ENCODE measurements at places on chromosomes 4 and X.

GRCh38 chrX:151754047-151754429 is 19.5 kb downstream of the CNGA2 start:
- DNase-seq, result peak; percentile 53

DNA sequence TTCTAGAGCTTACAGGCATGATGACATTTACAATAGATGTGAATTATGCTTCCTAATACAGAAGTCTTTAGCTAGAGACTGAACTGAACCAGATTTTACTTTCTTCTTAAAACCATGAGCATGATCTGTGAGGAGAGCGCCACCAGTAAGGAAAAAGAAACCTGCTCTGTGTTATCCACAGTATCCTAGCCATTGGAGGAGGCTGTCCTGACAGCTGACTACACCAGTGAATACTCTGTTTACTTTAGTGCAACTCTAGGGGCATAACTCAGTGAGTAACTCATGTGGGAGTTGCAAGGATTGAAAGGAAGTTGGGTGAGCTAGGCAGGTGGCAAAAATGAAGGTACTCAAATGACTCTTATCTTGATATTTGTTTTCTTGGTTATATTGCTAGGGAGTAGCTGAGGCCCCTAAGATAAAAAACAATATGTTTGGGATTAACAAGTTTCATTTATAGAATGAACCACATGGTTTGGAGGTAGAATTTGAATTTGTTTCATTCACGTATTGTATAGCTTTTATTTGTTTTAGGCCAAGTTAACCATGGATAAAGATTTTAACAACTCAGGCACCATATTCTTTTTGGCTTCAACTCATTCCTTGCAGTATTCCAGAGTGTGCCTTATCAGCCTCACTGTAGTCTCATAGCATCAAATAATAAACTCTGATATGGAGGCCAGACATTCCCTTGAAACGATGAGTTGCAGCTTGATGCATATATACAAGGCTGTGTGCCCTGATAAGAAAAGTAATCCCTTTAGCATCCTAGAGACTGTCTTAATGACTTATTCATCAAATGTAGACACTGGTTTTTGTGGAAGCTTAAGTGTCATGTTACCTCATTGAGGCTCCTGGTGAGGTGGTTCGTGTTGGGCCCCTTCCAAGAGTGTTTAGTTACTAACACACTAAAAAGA is 2.5 kb downstream of the BMP3 start:
- no peak for DNase-seq

GRCh38 chr4:93870876-93871458 is 42.4 kb downstream of the ATOH1 start:
- no peak for DNase-seq

DNA sequence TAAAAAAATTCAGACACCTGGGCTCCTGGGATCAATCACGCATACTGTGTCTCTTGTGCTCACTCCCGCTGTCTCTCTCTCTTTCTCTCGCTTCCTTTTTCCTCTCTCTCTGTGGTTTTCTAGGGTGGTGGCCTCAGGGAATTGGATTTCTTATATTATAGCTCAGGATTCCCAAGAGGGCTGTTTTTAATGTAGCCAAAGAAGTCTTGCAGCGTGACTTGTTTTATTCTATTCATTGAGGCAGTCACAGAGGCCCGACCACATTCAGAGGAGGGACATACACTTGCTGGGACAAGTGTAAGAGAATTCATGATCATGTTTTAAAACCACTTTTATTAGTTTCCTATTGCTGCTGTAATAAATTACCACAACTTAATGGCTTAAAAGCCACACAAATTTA is 59.4 kb downstream of the HPF1 start:
- no peak for DNase-seq

DNA sequence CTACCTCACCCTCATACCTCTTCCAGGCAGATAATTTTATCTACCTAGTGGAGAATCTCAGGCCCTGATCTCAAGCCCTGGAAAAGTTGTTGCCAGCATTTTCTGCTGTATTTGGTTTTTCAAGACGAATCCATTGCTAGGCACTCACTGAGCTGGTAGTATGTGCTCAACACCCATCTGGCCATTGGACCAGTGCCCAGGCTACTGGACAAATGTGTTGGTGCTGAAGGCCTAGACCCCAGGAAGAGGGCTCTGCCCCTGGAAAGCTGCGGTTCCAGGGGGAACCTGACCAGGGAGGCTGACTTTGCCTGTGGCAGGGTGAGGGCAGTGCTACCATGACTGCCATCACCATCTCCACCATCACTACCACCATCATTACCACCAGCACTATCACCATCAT is 72.4 kb downstream of the PSAPL1 start:
- no peak for DNase-seq

GRCh38 chr4:117385526-117385925 is 300.1 kb upstream of the TRAM1L1 start:
- DNase-seq, result no peak

DNA sequence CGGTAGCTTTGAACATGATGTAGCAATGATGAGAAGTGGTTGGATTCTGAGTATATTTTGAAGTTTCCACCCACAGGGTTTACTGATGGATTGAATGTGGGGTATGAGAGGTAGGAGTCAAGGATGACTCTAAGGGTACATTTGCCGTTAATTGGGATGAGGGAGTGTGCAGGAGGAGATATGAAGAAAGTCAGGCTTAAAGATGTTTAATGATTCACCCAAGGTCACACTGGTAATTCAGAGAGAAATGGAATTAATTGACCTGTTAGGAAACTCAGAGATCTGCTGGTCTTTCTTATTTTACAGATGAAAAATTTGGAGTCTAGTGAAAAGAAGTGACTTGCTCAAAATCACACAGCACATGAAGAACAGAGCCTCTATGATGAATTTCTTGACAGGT is 390.7 kb downstream of the GBA3 start:
- DNase-seq, result no peak

DNA sequence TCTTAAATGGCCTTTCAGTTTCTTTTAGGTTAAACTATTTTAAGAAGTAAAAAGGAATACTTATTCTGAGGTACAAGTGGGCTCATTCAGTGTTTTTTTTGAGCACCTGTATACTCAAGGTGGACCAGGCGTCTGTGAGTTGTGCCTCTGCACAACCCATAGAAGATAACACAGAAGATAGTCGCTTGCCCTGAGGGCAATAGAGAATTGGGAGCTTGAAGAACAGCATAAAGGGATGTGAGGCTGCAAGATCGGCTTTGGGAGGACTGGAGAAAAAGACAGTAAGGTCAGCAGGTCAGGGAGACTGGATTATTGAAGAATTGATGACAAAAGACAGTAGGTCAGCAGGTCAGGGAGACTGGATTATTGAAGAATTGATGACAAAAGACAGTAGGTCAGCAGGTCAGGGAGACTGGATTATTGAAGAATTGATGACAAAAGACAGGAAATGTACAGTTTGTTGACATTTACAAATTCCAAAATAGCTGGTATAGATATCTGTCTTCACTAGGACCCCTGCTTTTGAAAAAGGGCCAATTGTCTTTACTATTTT is 3.1 kb downstream of the CPE start:
- DNase-seq, result no peak

- no peak for DNase-seq
Measured at GRCh38 chr4:113436360-113436759, 325.2 kb downstream of the CAMK2D start.

GRCh38 chrX:39639871-39640270 is 457.9 kb downstream of the BCOR start:
- no peak for DNase-seq

DNA sequence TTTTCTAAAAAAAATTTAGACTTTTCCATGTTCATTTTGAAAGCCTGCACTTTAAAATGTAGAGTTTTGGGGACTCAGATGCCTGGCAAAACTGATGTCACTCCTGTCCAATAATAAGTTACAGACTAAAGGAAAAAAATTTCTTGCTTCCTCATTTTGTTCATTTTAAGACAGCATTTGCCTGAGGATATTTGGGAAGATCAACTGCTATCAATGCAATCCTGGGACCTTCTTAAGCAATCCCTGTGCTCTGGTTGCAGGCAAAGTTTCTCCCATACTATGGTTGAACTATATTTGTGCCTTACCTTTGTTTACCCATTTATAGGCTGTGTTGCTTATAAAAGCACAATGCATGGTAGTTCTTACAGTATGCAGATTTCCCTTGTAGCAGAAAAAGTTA is 280.4 kb downstream of the CFAP47 start:
- no peak for DNase-seq

DNA sequence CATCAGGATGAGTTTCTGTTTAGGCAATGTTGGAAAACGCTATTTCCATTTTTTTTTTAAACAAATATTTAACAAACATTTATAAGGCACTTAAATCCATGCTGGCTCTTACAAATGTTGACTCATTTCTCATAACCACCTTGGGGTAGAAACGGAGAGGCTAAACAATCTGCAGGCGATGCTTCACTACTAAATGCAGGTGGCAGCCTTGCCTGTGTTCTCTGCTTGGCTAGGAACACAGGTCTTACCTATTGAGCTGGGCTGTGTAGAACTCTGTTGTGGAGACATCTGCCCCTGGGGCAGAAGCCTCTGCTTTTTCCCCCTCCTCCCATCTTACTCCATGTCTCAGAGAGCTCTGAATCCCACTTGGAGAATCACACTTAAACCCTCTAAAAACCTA is 1.4 kb upstream of the CXCL1 start:
- no peak for DNase-seq

DNA sequence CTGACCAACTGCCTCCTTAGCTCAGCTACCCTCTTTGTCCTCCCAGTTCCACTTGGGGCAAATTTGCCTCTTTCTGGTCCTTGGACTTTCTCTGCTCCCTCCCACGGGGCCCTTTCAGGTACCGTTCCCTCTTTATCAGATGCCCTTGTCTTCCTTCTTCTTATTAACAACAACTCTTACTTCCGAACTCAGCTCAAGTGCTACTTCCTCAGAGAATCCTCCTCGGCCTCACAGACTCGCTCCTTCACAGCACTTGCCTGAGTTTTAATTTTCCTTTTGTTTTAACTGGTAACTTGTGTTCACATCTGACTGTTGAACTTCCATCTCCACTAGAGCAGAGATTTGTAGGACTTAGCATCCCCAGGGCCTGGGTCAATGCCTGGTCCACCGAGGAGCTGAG is 85.7 kb downstream of the CLNK start:
- no peak for DNase-seq

- DNase-seq, result no peak
Measured at GRCh38 chr4:100075486-100076270, 114.6 kb downstream of the DDIT4L start.

GRCh38 chrX:30787012-30787411 is 102.0 kb downstream of the TAB3 start:
- no peak for DNase-seq

- DNase-seq, result peak; percentile 16
Measured at GRCh38 chr4:102675141-102675540, 85.6 kb downstream of the MANBA start.

DNA sequence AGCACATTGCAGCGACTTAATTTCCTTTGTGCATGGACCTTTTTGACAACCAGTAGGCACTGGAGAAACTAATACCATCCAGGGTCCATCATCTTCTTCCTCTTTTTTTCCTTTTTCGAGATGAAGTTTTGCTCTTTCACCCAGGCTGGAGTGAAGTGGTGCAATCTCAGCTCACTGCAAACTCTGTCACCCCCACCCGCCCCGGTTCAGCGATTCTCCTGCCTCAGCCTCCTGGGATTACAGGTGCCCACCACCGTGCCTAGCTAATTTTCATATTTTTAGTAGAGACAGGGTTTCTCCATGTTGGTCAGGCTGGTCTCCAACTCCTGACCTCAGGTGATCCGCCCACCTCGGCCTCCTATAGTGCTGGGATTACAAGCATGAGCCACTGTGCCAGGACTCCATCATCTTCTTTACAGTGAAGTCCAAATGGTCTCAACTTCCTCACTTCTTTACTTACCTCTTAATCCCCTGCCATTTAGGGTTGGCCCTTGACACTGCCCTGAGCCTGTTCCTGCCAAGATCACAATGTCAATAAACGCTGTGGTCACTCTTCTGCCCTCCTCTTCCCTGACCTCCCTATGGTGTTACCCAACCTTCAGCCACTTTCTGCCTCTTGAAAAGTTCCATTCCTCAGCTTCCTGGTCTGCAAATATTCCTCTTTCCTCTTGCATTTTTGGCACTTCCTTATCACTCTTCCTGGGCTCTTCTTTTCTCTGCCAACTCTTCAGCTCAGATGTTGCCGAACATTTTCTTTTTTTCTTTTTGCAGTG is 119.8 kb upstream of the SLC34A2 start:
- no peak for DNase-seq

GRCh38 chr4:53917729-53918128 is 146.7 kb downstream of the CHIC2 start:
- DNase-seq, result no peak

GRCh38 chr4:19403786-19404370 is 847.8 kb upstream of the SLIT2 start:
- no peak for DNase-seq

GRCh38 chr4:80184825-80185756 is 12.2 kb upstream of the PRDM8 start:
- DNase-seq, result no peak

GRCh38 chrX:68186552-68187262 is 246.6 kb downstream of the OPHN1 start:
- no peak for DNase-seq

- DNase-seq, result no peak
Measured at GRCh38 chrX:12770440-12770839, 20.8 kb upstream of the PRPS2 start.

DNA sequence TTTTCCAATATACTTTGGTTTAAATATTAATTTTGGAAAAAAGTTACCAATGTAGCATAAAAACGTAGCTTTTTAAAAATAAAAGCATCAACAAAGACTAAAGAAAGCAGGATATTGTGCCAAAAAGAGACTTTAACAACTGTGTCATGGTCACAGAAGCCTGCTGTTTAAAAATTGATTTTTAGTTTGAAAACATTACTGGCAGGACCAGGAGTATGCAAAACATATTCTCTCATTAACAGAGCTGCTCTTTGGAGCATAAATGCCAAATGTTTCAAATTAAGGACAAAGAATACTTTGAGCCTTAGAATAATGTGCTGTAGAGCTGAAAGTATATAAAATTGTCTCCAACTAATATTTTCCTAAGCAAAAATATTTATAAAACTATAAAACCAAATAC is 279.0 kb downstream of the ARAP2 start:
- no peak for DNase-seq

DNA sequence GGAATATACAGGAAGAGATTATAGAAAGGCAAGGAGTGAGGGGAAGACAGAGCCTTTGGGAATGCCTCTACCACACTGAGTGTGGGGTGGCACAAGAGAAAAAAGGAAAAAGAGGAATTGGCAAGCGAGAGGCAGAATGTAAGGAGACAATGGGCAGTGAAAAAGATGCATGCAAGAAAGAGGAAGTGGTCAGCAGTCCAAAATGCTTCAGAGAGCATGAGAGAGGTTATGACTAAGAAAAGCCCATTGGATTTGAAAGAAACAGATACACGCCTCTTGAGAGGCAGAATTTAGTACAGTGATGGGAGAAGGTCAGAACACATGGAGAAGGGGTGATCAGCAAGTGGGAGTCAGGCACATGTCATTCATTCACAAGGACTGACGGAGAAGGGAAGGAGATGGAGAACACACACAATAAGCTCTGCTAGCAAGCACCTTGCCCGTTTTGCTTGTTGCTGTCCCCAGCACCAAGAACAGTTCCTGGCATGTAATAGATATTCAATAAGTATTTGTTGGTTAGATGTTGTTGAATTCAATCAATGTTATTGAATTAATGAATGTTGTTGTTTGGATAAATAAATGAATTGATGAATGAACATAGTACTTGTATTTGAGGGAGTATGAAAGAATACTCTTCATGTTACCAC is 6.3 kb downstream of the DCHS2 start:
- DNase-seq, result no peak

- DNase-seq, result no peak
Measured at GRCh38 chr4:98609934-98610333, 48.5 kb downstream of the TSPAN5 start.

Data from AG08396 (cell line).